MG63 (cell line): ENCODE measurements at places on chromosomes 3 and 15. TPM values are rescaled to one million over a fixed set of nuclear protein-coding genes. Genes with fewer than 3 reads are reported as not detected.

- no peak for DNase-seq
Observed at GRCh38 chr15:25497934-25498333, 59.1 kb upstream of the UBE3A start.

DNA sequence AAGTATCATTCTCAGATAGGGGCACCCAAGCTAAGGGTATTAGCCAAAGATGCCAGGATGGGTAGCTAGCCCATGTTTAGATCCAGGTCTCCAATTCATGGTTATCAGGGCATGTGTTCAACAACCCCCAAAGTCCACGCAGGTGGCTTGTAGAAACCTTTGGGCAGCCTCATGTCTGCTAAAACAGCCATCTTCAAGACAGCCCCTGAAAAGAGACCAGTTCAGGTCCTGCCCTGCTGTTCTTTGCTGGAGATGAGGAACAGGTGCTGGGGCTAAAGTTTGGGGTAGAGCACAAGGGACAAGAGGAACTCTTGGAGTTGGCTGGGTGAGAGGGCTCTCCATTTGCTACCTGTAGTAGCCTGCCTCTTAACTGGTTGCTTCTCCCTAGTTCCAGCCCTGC, 4.6 kb downstream of the PPM1M start:
- no peak for DNase-seq

DNA sequence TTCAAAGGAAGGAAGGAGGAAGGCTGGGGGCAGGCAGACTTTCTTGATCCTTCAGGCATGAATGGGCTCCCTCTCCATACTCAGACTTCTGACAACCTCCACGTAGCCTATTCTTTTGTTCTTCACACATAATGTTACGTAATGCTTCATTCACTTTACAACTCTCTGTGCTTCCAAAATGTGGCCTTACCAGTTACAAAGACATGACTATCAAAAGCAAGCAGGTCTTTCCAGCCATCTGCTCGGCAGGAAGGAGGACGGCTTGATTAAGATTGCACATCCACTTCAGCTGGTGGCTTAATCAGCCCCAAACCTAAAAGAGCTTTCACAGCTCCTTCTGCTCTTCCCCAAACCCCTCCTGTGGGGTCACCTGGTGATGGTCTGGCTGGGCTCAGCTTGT, 263.2 kb downstream of the XXYLT1 start:
- no peak for DNase-seq

DNA sequence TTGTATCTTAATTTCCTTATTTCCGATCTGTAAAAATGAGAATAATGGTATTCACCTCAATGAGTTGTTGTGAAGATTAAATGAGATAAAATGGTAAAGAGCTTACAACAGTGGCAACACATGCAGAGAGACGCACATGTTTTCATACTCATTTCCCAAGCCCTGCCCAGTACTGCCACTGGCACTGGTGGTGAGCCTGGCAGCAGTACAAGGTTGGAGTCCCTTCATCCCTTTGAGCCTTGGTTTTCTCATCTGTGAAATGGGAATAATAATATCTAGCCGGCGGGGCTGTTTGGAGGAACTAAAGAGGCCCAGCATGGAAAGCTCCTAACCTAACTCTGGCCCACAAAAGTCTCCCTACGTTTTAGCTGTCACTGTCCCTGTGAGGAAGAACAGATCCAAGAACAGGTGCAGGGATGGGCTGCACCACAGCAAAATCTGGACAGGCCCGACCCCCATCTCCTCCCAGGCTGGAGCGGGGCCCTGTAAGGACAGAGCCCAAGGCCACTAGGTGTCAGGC, 866 bp upstream of the CD276 start:
- DNase-seq, result no peak

- DNase-seq, result peak; percentile 71
Observed at GRCh38 chr3:122668930-122669730, 11.5 kb upstream of the PARP14 start.

DNA sequence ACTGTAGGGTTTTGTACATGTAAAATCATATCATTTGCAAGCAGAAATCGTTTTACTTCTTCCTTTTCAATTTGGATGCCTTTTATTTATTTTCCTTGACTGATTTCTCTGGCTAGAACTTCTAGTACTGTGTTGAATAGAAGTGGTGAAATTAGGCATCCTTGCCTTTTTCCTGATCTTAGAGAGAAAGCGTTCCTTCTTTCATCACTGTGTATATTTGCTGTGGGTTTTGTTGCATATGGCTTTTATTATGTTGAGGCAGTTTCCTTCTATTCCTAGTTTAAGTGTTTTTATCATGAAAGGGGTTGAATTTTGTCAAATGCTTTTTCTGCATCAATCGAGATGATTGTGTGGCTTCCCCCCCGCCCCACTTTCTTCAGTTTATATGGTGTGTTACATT, 140.9 kb downstream of the ATG7 start:
- no peak for DNase-seq

DNA sequence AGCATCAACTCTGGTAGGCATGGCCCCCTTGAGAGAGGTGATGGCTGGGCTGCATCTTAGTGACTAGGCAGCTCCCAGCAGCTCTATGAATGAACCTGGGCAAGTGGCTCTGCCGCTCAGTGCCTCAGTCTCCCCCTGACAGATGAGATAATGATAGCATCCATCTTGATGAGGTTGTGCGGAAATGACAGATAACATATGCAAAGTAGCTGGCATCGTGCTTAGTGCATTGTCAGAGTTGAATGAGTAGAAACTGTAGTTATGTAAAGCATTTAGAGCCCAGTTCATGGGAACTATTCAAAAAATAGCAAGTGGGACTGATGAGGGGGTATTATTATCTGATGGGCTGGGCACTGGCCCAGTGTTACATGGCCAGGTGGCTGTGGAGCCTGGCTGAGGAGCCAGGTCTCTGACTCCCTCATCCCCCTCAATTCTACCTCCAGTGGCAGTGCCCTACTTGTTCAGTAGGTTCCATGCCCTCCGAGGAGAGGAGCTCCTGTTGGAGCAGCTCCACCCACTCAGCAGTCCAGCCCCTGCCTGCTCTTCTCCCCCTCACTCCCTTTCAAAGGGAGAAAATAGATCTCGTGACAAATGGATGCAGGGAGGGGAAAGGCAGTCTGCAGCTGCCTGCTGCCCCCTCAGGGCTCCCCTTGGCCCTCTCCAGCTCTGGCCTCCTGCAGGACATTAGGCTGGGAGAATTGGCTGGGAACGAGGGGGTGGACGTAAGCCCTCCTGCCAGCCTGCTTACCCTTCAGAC, 6.6 kb downstream of the PRKCD start:
- no peak for DNase-seq

- DNase-seq, result no peak
Observed at GRCh38 chr3:16028604-16029003, 145.9 kb upstream of the GALNT15 start.

GRCh38 chr3:78858910-78859309, 908.9 kb downstream of the ROBO1 start:
- no peak for DNase-seq

DNA sequence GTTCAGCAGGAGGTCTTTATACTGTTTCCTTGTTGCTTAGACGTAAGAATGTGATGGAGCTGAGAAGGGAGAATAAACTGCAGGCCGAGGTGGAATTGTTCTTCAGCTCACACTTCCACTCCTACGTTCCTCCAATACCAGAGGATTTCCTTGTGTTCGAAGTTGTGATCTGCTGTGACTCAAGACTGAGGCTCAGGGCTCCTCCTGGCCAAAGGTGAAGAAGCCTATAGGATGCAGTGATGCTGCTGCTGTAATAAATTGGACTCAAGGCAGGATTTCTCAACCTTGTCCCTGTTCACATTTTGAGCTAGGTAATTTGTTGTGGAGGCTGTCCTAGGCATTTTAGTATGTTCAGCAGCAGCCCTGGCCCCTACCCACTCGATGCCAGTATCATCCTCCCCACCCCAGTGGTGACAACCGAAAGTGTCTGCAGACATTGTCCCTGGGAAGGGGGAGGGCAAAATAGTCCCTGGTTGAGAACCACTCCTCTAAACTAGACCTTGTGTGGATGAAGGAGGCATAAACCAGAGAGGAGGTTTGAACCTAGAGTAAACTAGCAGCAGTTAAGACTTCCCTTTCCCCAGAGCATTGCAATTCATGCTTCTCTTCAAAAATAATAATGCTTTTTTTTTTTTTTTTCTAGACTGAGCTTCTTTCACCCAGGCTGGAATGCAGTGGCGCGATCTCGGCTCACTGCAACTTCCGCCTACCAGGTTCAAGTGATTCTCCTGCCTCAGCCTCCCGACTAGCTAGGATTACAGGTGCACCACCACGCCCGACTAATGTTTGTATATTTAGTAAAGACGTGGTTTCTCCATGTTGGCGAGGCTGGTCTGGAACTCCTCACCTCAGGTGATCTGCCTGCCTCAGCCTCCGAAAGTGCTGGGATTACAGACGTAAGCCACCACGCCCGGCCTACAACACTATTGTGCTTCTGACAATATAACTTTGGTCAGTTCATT, 11.1 kb downstream of the RAP2B start:
- no peak for DNase-seq

DNA sequence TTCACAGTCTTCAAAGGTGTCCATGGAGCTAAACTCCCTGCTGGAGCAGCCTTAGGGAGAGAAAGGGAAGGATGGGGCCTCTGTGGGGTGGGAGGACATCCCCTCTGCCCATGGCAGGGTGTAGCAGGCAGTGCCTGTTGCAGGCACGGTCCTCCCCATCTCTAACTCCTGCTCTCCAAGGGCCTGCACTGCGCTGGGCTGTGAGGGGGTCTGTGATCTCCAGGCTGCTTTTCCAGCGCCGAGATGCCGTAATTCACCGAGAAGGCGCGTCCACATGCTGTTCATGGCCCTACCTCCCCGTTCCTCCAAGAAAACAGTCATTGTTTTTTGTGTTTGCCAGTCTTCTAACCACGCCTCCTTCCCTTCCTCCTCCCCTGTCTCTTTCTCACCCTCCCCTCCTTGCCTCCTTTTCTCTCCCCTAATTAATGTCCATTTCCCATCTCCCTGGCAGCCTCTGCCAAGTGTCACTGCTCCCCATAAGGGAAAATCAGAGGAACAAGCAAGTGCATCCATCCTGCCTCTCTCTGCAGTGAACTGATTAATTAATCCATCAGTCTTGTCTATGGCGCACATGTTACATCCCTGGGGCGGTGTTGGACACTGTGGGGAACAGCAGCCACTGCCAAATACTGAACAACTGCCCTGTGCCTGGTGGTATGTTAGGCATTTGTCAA, 17.7 kb upstream of the LAMP3 start:
- DNase-seq, result no peak

DNA sequence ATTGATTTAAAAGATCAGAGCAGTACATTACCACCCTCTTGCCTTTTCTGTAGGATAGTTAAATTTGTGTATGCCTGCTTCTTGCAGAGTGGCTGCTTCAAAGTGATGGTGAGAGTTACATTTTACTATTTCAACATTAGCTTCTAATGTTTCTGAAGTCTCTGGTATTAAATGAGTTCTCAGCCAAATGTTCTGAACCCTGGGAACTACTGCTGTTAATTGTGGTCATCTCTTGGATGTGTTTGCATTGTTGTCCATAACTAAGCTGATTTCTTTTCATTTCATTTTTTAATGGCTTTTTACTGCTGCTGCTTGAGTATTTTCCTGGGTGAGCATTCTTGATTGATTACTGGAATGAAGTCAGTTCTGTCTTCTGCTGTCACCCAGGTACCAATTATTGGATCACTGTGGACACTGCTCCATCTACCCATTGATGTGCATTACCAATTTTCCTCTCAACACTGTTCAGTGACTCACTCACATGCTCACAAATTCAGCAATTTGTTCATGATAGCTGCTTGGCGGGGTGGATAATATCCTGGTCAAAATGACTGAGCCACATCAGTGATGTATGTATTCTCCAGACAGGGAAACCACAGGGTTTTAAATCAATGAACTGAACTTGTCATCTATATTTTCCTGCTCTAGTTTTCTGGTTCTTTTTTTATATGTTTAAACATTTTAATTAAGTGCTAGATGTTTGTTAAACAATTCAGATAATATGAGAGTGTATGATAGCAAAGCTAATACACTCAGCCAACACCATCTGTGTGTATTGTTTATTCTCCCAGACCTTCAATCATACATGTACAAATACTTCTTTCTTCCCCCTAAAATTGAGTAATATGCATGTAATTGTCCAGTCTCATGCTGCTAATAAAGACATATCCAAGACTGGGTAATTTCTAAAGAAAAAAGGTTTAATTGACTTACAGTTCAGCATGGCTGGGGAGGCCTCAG, 587.6 kb downstream of the RSL24D1 start:
- DNase-seq, result no peak

GBE1 gene
- 36.9 and 38.0 TPM in 2 replicates for total RNA-seq

DCP1A gene
- 4.4 and 5.9 TPM in 2 replicates for total RNA-seq

LINGO1 gene
- total RNA-seq, result 0.44 TPM in 1 of 2 replicates, not detected in the other

FILIP1L gene
- 19.9 and 31.5 TPM in 2 replicates for total RNA-seq

PRRT3 gene
- total RNA-seq, result 0.23 TPM in 1 of 2 replicates, not detected in the other

MRPL46 gene
- total RNA-seq, result 41.4 and 49.7 TPM in 2 replicates
